Astrocyte of the spinal cord (primary cell): ENCODE measurements at places on chromosomes 3 and 15.

DNA sequence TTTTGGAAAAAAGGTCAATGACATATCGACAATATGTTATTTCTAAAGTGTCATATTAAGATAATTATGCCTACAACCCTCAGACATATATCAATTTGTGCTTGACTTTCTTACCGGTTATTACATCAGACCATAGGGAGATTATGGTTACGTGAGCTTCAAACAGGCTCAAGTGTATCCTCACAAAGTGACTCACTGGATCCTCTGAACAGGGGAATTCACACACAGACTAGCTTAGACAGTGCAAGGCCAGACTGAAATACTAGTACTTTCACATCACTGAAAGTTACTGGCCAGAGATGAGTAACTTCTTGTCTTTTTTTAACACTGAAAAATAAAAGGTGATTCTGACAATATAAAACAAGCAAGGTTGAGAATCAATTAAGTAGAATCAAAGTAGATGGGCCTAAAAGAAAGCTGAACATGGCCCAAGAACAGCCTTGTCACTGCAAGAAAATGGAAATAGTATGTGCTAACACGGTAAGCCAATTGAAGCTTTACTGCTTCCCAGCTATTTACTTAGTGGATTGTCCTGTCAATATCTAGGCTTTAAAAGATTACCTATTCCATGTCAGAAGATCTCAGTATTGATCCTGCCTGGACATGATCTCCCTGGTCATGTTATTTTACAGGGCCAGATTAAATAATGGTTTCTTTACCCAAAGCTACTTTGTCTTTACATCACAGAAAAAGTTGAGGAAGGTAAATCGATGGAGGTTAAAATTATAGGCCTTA, 848.6 kb downstream of the ROBO1 start:
- DNase-seq: peak; percentile 92

DNA sequence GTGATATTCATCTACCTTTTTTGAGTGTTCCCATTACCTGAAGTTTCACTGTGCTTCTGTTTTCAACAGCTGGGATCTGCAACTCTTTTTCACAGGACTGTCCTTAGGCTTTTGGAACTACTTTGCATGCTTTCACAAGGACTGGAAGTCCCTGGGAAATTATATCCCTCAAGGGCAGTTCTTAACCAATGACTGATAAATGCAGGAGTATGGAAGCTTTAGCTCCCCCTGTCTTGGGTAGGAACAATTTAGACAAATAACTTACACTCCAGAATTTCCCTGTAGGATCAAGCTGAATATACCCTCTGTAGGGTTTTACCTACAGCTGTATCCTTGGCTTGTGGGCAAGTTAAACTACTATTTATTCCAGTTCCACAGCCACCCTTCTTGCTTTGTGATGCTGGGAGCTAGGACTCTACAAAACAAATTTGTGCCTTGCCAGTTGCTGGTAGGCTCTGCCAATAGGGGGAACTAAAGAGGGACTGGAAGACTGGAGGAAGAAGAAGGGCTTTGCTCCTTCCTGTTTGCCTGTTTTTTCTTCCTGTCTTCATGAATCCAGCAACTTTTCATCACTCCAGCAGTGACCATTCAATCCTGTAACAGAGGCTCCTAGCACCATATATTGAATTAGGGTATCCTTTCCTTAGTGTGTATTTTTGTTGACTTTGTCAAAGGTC, 6.8 kb upstream of the ZNF280D start:
- no peak for DNase-seq

DNA sequence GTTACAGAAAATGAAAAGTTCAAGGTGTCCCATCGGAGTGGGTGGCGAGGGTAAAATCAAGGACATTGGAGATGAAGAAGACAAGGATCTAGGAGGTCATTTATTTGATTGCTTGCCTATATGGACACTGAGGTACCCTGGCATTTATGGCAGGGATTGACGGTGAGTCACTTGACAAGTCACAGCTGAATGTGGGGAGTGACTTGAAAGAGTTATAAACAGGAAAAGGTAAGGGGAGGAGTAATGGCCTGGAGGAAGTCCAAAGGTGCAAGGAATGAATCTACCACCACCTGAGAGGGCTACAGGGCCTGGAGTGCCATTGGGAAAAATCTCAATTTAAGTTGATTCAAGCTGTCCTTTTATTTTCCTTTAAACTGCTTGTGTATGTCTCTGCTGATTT, 11.8 kb upstream of the SGO1 start:
- DNase-seq: no peak

DNA sequence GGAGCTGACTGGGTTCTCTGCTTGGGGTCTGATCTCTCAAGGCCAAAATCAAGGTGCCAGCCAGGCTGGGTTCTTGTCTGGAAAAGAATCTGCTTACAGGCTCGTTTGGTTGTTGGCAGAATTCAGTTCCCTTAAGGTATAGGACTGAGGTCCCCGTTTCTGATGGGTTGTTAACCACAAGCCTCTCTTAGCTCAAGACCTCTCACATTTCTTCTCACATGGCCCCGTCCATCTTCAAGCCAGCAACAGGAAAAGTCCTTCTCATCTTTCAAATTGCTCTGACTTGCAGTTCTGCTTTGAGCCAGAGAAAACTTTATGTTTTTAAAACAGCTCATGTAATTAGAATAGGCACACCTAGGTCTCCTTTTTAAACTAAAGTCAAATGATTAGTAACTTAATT, 20.4 kb downstream of the UACA start:
- DNase-seq: peak; percentile 52

GRCh38 chr3:69085833-69086722, 1.3 kb downstream of the ARL6IP5 start:
- DNase-seq: peak; percentile 96

- no peak for DNase-seq
Observed at GRCh38 chr3:66744986-66745385, 244.2 kb upstream of the LRIG1 start.

DNA sequence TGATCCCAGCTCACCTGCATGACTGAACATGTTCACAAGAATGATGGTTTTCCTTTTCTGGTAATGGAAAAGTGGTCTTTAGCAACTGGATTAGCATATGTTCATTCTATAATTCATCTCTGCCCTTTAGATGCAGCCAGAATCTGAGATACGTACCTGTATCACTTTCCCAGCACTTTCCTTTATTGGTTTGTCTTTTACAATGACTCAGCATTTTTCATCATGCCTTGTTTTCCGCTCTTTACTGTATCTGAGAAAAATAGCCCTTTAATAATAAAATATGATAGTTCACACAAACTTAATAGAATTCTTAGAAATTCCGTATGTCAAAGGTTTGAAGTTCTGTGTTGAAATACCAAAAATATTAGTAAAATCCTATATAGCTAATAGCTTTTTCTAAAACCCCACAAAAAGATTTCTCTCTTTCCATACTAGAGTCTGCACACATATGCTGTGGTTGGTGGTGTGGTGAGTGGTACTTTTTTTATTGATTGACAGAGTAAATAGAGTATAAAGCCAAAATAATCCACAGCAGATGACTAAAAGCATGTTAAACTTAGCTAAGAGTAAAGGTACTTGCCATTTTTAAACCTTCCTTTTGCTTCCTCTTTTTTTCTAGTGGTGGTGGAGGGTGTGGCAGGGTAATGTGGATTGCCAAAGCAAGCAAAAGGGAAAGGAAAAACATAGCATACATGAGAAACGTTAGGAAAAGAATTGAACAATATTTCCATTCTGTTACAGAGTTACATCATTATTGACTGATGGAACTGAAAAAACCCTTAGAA, 328.9 kb upstream of the RBMS3 start:
- no peak for DNase-seq

- no peak for DNase-seq
Observed at GRCh38 chr15:96720656-96721055, 390.2 kb downstream of the NR2F2 start.
